ENCODE measurements at places on chromosomes 6 and 20.

- peak; percentile 92 for DNase-seq
Observed at GRCh38 chr20:35307666-35308653, 15.7 kb upstream of the FAM83C start.

DNA sequence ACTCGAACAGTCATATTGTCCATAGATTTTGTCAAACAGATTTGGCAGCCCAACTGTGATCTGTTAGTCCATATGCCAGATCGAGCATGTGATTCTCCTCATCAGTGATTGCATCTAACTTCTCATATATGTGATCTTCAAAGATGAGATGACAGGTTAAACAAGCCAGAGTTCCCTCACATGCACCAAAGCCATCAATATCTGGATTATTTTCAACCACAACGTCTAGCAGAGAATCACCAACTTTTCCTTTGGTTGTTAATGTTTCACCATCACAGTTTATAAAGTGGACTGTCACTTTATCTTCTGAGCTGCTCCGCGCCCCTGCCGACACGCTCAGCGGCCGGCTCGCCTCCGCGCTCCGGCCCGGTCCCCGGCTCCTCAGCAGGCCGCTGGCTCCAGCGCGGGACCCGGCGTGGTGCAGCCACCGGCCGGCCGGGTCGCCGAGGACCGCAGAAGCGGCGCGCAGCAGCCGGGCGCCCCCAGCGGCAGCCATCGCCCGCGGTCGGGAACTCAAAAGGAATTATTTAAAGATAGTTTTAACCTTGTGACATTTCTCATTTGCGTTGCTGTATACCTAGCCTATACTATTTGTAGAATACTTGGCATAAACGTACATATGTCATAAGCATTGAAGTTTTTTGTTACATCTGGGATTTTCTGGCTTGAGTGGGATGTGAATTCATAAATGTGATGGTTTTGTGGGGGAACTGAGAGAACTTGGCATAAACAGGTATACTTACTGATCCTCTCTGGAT is 40.1 kb upstream of the DYNLRB1 start:
- DNase-seq, result no peak

GRCh38 chr6:120304223-120304622 is 954.7 kb upstream of the MAN1A1 start:
- DNase-seq, result no peak

- no peak for DNase-seq
Observed at GRCh38 chr20:58829531-58829941, 21.2 kb downstream of the GNAS-AS1 start.

- DNase-seq, result no peak
Observed at GRCh38 chr6:170368544-170368943, 62.0 kb downstream of the FAM120B start.

DNA sequence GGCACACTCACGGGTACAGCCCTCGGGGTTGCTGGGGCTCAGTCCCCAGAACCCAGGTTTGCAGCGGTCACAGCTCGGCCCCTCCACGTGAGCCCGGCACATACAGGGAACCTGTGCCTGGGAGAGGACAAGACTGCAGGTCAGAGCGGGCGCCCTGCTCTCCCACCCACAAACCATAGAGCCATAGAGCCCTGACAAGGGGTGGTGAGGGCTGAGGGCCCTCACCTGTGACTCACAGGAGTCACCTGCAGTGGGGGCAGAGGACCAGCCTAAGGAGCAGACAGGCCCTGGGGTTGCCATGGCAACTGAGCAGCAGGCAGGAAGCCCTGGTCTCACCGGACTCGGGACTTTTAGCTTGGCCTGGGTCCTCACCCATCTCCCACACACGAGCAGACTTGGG is 30.8 kb downstream of the LAMA5 start:
- no peak for DNase-seq

- no peak for DNase-seq
Observed at GRCh38 chr6:131043902-131044447, 19.1 kb downstream of the EPB41L2 start.

DNA sequence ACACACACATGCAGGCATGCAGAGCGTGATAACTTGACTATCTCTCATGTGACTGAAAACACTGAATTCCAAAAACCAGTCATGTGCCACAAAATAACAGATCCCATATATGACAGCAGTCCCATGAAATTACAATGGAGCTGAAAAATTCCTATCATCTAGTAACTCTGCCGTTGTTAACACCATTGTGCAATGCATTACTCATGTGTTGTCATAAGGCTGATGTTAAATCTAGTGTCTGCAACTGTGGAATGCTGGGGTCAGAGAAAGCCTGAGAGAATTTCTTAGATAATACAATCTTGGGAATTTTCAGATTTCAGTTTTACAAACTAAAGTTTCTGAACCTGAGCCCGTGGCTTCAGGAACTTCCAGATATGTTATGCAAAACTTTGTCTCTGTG is 70.2 kb downstream of the LYRM4 start:
- DNase-seq, result no peak

DNA sequence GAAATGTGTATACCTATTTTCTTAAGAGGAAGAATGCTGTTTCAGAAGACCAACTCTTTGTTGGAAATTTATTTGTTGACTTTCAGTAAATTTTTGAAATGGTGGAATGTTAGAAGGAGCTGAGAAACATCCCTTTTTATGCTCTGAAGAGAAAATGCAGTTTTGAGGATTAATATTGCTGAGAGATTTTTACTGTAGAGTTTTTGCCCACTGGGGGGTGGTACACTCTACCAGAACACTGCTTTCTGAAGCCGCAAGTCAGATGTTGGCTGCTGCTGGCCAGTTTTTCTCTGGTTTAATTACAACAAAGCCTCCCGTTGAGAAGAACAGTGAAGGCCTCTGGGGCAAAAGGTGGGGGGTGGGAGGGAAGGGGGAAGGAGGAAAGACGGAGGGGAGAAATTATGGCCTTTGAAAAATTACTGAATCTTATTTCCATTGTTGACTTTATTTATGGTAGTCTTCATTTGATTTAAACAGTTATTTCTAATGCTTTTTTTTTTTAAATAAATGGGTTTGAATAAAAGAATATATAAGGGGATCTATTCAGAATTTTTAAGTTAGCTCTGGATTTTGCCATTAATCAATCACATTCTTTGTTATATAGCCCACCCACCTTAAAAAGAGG is 3.0 kb downstream of the FLRT3 start:
- peak; percentile 68 for DNase-seq

DNA sequence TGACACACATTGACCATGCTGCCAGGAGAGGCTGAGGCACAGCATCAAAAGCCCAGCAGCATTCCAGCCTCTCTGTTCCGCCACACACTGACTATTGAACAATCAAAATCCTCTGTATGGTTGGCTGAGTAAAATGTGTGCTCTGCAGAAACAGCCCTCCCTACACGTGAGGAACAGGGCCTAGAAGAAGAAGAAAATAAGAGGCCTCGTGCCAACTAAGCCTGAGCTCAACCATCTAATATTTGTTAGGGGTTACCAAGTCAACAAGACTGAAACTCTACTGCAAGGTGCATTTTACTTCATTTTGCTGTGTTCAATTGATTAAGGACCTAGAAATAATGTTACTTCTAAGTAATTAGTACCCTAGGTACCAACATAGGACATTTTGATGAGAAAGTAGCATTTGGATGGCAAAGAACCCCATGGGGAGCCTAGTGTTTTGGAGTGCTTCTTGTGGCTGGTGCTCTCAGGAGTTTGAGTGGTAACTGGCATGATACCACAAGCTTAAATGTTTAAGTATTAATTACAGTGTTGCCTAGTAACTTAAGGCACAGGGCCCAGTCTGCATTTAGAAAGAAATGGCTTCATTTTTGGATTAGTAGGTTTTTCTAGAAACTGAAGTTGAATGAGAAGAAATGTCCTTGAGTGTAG is 146.6 kb upstream of the PLN start:
- DNase-seq, result no peak

GRCh38 chr20:35821807-35822242 is 50.0 kb downstream of the PHF20 start:
- no peak for DNase-seq

- no peak for DNase-seq
Observed at GRCh38 chr20:4415281-4415680, 306.4 kb upstream of the PRND start.

GRCh38 chr20:48714764-48715163 is 113.0 kb downstream of the PREX1 start:
- no peak for DNase-seq

- DNase-seq, result no peak
Observed at GRCh38 chr6:90139272-90139817, 157.3 kb downstream of the BACH2 start.

DNA sequence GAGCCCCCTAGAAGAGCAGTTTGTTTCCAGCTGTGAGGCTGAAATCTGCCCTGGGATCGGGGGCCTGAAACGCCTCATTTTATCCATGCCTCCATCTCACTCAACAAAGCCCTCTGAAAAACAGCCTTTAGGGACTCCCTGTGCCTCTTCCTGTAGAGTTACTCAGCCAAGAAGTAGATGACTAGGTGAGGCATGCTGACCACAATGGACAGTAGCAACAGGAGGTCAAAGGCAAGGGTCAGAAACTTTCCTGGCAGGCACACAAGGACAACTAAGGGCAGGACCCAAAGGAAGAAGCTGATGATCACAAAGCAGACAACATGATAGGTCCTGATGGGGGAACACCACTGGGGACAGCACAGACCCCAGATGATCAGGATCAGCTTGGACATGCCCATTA is 12.8 kb downstream of the MAS1L start:
- DNase-seq, result no peak

DNA sequence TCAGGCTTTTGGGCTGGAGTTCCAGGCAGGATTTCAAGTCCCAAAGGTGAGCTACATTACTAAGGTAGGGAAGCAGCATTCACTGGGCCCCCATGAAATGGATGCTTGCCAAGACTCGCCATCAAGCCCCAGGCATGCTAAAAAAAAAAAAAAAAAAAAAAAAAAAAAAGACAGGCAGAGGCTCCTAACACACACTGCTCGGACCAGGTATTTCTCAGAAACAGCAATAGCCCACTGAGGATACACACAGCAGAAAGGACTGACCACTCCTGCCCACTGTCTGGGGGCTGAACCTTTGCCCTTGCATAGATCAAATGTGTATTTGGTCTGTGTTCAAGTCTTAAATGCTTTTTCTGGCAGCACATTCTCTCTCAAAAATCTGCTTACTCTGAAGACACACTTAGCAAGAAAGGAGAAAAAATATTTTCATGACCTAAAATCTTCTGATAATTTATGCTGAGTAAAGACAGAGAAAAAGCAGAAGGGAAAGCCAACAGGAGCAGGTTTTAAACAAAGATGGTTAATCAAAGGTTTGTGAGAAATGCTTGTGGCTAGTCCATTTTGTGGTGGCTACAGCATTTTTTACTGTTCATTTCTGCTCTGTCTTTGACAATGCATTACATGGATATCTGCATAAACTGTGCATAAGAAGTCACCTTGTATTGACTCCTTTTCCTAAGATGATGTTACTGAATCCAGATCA is 37.9 kb upstream of the BEND6 start:
- no peak for DNase-seq

DNA sequence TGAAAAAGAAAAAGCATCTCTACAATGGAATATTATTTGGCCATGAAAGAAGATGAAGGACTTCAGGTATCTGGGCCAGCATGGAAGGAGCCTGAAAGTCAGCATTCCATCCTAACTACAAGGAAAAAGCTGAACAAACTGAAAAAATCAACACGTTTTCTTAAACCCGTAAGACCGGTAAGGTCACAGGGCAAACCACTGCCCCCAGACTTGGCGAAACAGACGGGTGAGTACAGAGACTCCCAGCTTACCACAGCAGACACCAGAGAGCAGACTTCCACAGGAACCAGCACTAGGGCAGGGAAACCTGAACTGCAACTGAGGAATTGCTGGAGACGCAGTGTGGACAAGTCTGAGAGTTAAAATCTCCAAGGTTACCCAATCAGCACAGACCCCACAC is 31.4 kb downstream of the BEND3 start:
- DNase-seq, result no peak

DNA sequence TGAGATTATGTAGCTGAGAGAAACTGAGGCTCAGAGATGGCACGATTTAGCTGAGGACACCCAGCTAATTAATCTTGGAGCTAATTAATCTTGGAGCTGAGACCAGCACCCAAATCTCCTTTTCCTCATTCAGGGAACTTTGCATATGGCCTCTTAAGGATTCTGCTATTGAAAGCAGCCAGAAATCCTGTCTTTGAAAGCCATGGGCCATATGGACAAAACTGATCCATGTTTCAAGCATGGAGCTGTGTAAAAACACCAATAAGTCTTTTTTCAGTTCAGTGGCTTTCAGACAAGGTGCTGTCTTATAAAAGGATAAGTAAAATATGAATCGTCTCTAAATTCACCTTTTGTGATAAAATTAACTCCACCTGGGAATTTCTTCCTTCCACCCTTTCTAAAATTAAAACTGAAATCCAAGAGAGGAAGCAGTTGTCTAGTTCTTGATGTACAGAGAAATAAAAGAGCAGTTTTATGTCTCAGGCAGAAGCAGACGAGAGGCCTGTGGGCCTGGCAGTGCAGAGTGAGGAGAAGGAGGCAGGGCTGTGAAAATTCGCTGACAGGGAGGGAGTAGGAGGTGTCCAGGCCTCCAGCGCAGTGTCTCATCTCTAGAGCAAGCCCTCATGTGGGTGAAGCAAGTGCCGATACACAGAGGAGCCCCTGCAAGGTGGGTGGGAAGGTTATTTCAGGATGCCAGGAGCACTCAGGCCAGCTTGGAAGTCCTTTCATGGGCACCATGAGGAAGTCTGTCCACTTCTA is 266.9 kb downstream of the UST start:
- DNase-seq, result no peak

DNA sequence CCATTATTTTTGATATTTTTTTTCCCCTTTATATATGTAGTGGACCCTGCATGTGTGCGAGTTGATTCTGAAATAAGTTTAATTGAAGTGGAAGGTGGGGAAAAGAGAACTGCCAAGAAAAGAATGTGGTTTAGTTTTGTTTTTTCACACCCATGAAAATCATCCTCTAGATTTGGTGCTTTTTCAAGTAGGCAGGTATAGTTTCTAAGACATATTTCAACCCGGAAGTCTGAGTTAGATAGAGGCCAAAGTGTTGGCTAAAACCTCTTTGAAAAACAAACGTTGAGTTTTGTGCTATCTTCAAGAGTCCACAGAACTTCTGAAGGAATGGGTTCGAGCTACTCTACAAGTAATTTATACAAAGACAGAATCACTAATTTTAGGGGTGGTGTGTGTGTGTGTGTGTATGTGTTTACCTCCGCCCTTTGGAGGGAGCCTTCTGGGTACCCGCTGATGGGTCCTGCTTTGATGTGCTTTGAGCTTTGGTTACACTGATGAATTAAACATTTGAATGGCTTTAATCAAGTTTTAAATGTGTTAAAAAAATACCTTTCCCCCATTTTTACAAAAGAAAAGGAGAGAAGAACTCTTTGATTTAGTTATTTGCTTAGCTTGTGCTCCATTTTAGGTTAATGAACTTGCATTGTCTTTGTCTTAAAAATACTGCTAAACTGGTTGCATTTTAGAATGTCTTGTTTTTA is 2.5 kb downstream of the RREB1 start:
- DNase-seq, result no peak

Data from NCI-H1694 treated with DMSO at 0.1 percent for 48 hours (cell line).